ENCODE measurements at places on chromosomes 4 and X.

GRCh38 chr4:124386648-124387047, 325.9 kb downstream of the ANKRD50 start:
- DNase-seq = no peak

- no peak for DNase-seq
Observed at GRCh38 chr4:141486375-141486997, 149.9 kb upstream of the IL15 start.

DNA sequence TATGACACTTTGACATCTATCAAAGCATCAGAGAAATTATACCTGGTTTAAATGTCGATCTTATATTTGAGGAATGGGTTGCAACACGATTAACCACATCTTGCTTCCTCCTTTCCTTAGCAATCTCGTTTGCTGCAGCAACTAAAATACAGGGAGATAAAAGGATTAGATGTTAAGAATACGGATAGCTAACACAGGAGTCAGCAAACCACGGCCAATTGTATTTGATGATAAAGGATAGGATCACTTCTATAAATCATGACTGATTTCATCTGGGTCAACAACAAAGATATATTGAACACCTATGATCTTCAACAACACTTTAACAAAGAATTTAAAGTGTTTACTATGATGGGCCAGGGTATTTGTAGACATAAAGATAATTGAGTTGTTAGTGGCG, 5.0 kb downstream of the MAP7D3 start:
- no peak for DNase-seq

DNA sequence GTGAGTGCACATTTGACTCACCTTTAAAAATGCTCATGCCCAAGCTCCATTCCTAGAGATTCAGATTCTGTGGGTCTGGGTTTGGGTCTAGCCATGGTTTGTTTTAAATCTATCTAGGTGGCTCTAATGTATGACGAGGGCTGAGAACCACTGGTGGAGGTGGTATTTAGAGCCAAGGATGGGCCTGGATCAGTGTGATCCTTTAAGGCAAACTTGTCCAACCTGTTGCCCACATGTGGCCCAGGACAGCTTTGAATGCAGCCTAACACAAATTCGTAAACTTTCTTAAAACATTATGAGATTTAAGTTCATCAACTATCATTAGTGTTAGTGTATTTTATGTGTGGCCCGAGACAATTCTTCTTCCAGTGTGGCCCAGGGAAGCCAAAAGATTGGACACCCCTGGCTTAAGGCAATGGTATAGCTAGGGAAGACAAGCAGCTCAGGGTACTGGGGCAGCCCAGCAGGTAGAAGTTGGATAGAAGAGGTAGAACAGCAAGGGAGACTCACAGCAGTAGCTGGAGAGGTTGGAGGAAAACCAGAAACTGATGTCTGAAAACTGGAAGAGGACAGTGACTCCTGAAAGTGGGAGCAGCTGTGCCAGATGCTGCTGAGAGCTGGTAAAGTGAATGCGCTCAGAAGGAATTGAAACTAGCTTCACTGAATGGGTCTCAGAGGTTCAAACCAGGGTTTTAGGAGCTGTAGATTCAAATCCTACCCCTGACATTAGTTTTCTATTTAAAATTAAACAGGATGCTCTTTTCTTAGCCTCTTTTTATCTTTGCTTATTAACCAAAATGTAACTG, 18.2 kb downstream of the ADD1 start:
- no peak for DNase-seq

DNA sequence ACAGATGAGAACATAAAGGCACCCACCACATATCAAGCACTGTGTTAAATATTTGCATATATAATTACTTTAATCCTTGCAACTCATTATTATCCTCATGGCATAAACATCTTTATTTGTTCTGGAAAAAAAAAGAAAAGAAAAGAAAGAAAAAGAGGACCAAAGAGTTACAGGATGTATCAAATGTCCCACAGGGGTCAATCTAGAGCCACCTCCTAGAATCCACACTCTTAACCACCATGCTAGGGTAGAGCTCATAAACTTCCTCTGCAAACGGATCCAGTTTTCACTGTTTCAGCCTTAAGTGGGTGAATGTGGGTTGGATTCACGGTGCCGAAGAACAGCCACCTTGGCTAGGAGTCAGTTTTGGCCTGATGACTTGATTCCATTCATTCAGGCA, 171.1 kb upstream of the PPARGC1A start:
- no peak for DNase-seq

DNA sequence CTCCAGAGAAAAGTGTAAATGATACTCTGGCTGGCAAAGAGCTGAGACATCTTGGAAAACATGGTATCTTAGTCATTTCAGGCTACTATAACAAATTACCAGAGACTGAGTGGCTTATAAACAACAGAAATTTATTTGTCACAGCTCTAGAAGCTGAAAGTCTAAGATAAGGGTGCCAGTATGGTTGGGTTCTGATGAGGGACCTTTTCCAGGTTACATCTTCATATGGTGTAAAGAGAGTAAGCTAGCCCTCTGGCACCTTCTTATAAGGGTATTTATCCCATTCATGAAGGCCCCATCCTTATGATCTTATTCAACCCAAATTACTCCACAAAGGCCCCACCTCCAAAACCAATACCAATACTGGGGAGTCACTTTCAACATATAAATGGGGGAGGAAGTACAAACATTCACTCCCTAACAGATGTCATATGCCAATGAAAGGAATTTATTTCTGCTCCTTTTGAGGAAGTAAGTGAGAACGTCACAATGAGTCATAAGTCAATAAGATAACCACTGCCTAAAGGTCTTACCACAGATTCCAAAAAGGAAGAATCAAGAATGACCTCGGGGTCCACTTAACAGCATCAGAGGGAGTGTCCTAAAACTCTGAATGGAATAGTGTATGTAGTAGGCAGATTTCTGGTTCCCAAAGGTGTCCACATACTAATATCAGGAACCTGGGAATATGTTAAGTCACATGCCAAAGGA, 246.6 kb downstream of the OPHN1 start:
- DNase-seq = no peak

- no peak for DNase-seq
Observed at GRCh38 chrX:39728852-39729598, 368.7 kb downstream of the BCOR start.

Data from prostate gland (tissue), 2 donors.